Astrocyte of the hippocampus (primary cell): ENCODE measurements at places on chromosomes 4 and X.
A peak's percentile ranks its signal among the peaks of the same experiment; 100 is the strongest.

DNA sequence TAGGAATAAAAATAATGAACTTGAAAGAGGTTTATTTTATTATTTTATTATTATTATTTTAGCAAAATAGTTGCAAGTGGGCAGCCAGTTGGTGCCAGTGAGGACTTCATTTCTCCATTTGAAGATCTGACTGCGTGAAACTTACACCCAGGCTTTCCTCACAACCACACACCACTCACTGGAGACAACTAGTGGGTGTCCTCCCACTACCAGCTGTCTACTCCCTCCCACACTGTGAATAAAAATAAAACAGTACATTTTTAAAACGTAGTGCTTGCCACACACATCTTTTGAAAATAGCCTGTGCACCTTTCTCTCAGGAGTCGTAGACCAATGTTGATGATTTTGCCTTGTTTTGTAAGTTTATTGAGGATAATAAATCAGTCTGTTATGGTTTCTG lies 7.4 kb downstream of the FGF13 start:
- DNase-seq, result no peak

- no peak for DNase-seq
Measured at GRCh38 chr4:734075-734474, 28.4 kb downstream of the PCGF3 start.

- DNase-seq, result peak; percentile 97
Measured at GRCh38 chr4:74659576-74660411, 134.5 kb downstream of the BTC start.

GRCh38 chr4:25283948-25284347 lies 28.6 kb upstream of the ZCCHC4 start:
- no peak for DNase-seq

DNA sequence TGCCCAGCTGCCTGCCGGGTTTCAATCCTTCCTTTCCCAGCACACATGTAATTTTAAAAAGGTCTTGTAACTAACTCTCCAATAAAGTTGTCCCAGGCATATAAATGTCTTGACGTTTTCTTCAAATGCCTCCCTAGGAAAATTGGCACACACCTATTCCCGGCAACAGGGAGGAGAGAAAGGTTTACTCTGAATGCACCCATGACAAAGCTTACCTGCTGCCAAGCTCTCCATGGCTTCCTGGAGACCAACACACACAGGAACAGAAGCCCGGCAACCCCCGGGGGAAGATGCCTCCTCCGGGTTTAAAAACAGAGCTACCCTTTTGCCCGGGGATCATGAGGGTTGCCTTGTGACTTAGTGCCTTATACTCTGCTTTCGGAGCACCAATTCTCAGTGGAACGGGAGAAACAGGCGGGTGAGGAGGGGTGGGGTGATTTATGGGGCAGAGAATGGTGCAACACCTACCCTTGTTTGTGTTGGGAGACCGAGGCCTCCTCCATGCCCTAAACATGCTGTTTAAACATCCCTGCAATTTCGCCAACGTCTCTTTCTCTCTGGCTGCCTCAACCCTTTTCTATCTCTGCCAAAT lies 4.8 kb upstream of the GYG2 start:
- DNase-seq, result no peak

GRCh38 chrX:150984169-150984824 lies 1.2 kb downstream of the HMGB3 start:
- DNase-seq, result peak; percentile 27

DNA sequence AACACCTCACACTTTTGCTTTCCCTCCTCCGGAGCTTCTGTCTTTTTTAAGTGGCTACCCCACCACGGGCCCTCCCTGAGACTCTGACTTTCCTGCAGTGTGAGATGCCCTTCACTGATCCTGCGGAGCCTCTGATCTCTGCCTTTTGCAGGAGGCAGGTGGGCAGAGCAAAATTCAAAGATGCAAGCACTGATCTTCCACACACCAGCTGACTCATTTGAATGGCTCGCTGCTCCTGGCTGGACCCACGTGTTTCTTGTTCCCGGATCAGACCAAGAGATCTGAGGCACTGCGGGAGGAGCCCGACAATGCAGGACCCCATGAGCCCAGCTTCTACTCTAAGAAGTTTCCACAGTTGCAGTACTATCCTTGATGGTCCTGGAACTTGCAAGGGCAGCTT lies 1607.9 kb upstream of the TENM3 start:
- DNase-seq, result peak; percentile 73

DNA sequence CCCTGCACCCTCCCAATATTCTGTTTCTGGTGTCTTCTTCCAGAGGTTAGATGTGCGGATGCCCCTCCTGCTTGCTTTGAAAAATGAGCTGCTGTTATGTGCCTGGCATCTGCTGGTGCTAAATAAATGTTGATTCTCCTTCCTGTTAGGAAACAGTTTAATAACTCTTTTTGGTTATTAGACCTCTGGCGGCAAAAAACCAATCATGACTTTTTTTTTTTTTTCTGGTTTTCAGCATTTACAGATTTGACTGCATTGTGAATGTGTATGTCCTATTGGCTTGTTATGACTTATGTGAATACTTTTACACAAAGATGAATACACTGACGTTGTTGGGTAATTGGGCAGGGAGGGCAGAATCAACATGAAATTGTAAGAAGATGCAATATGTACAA lies 13.6 kb upstream of the TMEM156 start:
- peak; percentile 39 for DNase-seq

- DNase-seq, result no peak
Measured at GRCh38 chr4:159291176-159291575, 188.3 kb downstream of the RAPGEF2 start.

GRCh38 chr4:74794382-74795010 lies at the start of gene BTC:
Gene BTC (minus strand): TSS chr4:74794523. CDS start chr4:74794325, 198 bp downstream.
- peak; percentile 55 for DNase-seq

GRCh38 chr4:90375081-90375480 lies 247.9 kb downstream of the CCSER1 start:
- DNase-seq, result peak; percentile 1

- peak; percentile 57 for DNase-seq
Measured at GRCh38 chr4:83112678-83113428, 1.7 kb downstream of the PLAC8 start.

DNA sequence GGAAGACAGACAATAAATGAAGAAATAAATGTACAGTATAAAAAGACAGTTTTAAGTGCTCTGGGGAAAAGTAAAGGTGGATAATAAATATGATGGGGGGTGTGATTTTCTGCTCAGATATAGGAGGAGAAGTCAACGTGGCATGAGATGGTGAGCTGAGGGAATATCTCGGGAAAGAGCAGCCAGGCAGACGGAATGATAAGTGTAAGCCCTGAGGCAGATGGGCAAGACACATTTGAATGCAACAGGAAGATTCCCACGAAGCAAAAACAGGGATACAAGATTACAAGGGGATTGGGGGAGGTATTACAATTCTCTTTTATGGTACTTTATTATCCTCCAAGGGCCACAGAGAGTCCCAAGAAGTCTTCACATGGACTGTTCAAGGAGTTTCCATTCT lies 11.1 kb downstream of the ANXA3 start:
- DNase-seq, result no peak

DNA sequence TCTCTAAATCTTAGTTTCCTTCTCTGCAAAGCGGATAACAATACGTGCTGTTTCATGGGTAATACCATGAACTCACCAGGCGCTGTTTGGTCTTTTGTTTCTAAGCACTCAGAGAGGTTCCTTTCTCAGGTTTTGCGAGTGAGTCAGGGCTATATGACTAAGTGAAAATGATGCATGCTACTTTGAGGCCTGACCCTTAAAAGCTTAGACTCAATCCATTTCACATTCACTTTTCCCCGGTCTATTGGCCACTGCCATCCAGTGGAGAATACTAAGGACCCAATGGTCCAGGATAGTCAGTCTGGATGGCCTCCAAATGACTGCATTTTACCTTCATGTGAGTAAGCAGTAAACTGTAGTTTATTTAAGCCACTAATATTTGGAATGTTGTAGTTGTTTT lies 400.8 kb upstream of the SLIT2 start:
- peak; percentile 87 for DNase-seq

DNA sequence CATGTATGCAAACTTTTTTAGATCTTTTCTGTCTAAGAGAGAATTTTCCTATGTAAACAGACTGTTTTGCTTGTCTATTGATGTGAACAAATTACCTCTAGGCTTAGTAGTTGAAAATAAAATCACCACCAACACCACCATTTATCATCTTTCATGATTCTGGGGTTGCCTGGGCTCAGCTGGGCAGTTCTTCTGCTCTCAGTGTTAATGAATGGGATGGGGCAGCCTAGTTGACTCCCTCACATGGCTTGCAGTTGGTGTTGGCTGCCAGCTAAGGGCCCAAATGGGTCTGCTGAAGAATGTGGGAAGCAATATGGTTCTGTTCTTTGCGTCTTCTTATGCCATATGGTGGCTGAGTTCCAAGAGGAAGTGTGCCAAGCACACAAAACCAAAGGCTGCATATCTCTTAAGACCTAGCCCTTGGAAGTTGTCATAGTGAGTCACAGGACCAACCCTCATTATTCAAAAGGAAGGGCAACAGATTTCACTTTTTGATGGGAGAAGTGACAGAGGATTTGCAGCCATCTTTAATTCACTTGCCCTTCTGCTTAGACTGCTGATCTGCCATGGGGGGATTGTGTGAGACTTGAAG lies 17.9 kb downstream of the REELD1 start:
- DNase-seq, result no peak

DNA sequence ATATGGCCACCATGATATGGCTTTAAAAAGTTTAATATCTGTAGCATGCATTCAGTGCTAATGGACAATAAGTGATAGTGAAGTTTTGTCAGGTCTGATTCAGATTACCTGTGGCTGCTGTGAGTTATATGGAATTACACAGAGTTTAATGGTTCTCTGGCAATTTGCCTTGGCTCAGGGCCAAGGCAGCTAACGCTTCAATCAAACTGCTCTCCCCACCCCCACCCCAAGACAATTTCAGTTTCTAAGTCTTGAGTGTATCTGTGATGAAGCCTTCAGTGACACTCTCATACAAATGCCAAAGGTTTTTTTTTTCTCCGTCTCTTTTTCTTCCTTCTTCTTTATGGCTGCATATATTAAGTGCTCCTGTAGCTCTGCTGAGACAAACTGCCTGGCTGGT lies 106.6 kb downstream of the SHROOM4 start:
- DNase-seq, result peak; percentile 42

DNA sequence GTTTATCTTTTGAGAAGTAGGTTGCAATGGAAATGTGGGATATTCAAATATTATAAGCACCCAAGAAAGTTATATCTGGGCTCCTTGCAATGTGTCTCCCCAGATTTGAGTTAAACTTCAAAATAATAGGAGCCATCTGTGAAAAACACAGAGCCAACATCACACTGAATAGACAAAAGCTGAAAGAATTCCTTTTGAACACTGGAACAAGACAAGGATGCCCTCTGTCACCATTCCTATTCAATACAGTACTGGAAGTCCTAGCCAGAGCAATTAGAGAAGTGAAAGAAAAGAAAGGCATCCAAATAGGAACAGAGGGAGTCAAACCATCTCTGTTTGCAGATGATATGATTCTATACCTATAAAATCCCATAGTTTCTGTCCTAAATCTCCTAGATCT lies 114.3 kb upstream of the IL1RAPL1 start:
- no peak for DNase-seq

DNA sequence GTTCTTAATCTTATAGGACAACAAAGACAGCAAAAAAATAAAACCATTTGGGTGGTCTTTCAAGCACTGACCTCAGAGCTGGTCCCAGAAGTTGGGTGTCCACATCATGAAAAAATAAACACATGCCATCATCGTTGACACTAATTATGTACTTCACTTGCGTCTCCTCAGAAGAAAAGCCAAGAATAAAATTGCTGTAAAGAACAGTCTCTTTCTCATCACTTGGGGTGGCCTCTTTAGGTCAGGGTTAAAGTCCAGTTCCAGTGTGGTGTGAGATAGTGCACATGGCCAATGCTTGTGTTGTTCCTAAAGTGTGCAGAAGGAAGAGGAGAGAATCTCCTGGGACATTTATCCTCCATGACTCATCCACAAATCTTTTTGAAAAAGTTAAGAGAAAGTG lies 49.5 kb upstream of the IBSP start:
- DNase-seq, result no peak

DNA sequence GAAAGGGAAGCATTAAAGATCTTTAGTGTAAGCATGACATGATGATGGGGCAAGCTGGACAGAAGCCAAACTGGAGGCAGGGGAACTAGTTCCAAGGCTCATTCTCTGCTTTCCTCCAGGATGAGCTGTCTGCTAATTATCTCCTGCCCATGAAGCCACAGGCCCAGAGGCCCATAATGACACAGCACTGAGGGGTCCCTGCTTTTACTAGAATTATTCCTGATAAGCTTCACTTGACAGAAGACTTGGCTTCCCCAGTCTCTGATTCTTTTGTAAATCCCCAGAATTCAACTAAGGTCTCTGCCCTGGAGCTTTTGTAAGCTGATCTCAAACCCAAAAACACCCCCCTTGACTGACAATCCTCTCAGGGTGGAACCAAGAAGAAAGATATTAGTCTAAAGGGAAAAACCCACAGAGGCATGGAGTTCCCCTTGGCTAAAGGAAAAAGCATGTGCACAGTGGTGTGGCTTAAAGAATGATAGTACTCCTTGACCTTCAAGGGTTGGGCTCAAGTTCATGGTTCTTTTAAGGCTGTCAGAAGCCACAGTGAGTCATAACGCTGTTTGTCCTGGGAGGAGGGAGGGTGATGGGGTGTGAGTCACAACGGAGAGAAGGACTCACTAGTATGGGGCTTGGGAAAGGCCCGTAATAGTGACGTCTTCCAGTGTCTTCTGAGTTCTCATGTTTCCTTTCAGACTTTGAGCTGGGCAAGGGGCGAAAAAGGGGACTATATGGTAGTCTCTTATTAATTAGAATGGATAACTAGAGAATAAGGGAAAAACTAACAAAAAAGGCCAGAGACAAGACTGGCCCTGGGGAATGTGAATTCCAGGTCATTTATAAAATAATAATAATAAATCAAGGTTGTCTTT lies 146.0 kb upstream of the CPEB2 start:
- DNase-seq, result peak; percentile 93

DNA sequence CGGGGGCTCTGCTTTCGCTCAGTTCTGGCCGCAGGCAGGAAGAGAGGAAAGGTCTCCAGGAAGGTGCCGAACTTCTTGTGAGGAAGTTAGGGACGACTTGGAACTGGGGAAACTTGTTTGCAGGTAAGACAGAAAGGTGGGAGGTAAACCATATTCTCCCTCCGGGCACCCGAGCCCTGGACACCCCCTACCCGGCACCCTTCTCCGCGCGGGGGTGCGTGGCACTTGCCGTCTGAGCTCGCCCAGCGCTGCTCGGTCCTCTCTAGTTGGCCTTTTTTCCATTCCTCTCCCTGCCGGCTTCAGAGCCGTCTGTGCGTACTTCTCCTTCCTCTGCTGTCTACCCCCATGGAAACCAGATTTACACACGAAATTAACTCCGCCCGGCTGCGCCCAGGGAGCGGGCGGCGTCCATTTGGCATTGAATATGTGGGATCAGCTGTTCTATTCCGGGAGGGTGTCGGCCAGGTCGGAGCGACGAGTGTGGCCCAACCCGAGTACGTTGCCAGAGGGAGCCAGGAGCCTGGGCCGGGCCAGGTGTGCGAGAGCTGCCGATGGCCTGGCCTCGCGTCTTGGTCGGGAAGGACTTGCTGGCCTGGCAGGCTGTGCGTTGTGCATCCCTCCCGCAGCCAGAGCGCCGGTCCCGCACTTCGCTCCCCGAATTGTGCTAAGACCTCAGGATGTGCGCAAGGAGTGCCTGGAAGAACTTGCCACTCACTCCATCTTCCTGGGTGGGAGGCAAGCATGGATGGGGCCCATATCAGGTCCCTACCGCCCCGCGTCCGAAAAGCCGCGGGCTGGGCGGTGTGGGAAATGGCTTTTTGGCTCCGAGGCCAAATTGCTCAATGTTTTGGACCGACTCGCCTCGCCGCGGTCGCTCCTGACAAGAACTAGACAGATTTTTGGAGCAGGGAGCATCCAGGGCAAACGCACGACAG lies 1.7 kb downstream of the PDGFRA start:
- DNase-seq, result peak; percentile 75

GRCh38 chr4:80268936-80269335 lies 2.5 kb downstream of the FGF5 start:
- peak; percentile 56 for DNase-seq
